ENCODE measurements at places on chromosomes 5 and 9.

GRCh38 chr5:75612901-75613300 lies 1.6 kb downstream of the ANKDD1B start:
- DNase-seq = no peak

- no peak for DNase-seq
These were observed 246.6 kb downstream of the SLCO4C1 start for GRCh38 chr5:102049517-102049916.

- DNase-seq = no peak
These were observed 181.0 kb upstream of the GHR start for GRCh38 chr5:42242210-42242609.

DNA sequence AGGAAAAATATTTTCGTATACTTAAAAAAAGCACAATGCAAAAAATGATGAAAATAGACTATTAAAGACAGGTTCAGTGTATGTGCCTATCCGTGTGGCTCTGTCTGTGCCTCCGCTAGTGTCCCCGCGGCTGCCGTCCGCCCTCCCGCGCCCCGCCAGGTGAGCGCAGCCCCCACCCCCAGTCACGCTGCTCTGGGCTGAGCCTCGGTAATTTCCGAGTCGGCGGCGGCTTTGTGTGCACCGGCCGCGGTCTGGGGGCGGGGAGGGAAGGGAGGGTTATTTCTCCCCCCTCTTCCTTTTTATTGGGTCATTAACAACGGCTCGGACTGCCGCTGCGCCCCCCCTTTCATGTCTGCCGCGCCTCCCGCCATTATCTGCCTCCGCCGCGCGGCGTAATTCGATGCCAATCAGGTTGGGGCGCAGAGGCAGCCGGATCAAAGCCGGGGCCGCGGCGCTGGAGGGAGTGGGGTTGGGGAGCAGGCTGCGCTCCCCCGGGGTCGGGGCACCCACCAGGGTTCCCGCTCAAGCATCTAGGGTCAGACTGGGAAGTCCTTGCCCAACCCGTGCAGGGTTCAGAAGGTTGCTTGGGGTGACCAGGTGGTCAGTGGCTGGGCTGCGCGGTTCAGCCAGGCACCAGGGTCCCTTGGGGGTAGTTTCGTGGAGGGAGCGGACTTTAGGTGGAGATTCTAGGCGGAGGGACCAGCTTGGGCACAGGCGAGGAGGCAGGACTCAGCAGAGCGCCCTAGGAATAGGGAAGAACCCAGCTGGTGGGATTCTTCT lies 39.5 kb upstream of the PSD2 start:
- no peak for DNase-seq
